ENCODE measurements at places on chromosomes 4 and X. TPM values are rescaled to one million over a fixed set of nuclear protein-coding genes. Genes with fewer than 3 reads are reported as not detected.
A peak's percentile ranks its signal among the peaks of the same experiment; 100 is the strongest.

Gene CXCL8
- 0.41 TPM for total RNA-seq

Gene PALLD
- 1.9 TPM for total RNA-seq

Gene XK
- total RNA-seq, result 0.18 TPM

Gene STPG2
- total RNA-seq, result 0.19 TPM

Gene XPNPEP2
- 0.84 TPM for total RNA-seq

Gene UNC5C
- not detected for total RNA-seq

Gene TRIML1
- total RNA-seq, result not detected

Gene ODAM
- total RNA-seq, result not detected

- DNase-seq, result no peak
Measured at GRCh38 chr4:7144374-7145290, 47.7 kb upstream of the SORCS2 start.

- DNase-seq, result no peak
Measured at GRCh38 chrX:108216919-108217571, 125.5 kb downstream of the ATG4A start.

- DNase-seq, result no peak
Measured at GRCh38 chr4:64157397-64157796, 251.9 kb downstream of the TECRL start.

DNA sequence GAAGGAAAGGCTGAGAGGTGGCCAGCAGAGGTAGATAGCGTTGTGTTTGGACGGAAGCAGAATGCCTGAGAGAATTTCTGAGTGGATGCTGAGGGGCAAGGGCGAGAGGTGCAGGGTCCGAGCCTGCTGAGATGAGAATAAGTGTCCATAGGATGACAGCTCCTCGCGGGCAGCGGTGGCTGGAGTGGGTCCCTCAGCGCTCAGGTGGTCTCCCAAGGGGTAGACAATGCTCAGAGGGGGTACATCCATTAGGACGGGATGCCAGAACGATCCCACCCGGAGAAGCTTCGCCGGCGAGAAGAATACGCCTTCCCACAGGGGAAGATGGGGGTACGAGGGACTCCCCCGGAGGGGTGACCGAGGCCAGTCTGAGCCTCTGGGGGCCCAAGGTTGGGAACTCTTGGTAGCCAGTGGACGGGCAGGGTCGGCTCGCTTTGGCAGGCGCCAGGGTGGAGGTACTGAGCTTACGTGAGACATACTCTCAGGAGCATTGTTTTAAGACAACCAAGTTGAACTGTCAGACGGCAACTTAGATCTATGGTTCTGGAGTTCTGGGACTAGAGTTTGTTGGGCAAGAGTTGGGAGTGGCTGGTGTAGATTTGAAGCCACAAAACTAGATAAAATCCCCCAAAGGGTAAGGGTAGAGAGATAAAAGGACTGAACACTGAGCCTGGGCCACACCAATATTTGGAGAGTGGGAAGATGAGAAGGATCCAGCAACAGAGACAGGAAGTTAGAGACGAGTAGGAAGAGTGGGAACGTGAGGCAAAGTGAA, 15.8 kb downstream of the BRCC3 start:
- no peak for DNase-seq

DNA sequence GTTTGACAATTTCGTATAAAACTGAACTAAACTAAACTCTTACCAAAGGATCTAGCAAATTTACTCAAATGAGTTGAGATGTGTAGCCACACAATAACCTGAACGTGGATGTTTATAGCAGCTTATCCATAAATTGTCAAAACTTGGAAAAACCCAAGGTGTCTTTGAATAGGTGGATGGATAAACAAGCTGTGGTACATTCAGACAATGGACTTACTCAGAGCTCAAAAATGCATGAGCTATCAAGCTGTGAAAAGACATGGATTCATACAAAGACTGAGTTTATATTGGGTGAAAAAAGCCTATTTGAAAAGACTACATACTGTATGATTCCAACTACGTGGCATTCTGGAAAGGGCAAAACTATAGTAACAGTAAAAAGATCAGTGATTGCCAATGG, 69.5 kb downstream of the LARP1B start:
- no peak for DNase-seq

- DNase-seq, result no peak
Measured at GRCh38 chrX:130262231-130262630, 6.5 kb downstream of the ZNF280C start.

DNA sequence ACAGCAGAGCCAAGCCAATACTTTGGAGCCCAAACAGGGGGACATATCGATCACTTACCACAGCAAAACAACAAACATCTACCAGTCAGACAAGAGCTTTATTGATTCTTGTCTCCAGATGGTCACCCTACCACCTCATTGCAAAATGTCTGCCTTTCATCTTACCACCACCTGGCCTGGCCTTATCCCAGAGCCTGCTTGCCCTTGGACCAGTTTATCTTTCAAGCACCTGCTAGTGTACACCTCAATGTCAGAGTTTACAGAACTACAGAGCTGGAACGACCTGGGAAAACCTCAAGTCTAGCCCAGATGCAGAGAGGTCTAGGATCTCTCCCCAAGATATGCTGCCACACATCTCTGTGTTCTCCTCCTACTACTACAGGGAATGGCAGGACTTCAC, 4.5 kb downstream of the BCAP31 start:
- DNase-seq, result no peak

DNA sequence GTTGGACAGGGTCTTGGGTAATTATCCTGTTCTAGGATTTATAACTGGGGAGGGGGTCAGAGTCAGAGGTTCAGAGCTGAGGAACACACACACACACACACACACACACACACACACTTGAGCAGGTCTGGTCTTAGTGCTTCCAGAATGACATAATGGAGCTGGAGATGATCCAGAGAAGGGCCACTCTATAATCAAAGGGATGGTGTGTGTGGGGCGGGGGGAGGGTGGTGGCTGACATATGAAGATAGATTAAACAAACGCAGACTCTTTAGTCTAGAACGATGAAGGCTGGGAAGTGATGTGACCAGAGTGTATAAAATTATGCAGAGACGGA, 434 bp upstream of the TMEM255A start:
- no peak for DNase-seq

- DNase-seq, result no peak
Measured at GRCh38 chr4:24858026-24858425, 54.8 kb downstream of the CCDC149 start.

DNA sequence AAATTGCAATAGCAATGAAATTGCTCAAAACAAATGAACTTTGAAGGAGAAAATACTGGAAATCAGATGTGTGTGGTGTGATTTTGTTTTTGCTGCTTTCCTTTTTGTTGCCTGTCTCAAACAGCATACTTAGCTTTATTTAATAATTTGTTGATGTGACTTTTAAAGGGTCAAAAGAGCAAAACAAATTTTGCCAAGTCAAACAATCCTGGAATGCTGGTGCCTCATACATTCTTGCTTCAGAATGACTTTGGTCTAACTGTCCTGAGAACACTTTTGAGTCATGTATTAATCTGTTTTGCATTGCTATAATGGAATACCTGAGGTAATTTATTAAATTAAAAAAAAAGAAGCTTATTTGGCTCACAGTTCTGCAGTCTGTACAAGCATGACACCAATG, 3.4 kb downstream of the PF4V1 start:
- no peak for DNase-seq

DNA sequence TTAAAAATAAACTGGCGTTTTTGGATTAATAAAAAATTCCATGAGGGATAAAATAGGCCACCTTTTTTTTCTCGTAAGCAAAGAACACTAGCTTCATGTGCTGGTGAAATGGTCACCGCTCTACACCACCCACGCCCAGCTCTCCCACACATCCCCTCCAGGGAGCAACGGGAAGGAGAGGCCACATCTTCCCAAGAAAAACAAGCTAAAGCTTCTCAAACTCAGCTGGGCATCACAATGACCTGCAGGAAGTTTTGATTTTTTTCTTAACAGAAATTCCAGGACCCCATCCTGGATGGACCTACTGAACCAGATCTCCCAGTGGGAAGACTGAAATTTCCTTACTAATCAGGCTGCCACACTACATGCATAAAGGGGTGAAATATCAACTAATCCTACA, 9.8 kb downstream of the TSPAN5 start:
- DNase-seq, result no peak

DNA sequence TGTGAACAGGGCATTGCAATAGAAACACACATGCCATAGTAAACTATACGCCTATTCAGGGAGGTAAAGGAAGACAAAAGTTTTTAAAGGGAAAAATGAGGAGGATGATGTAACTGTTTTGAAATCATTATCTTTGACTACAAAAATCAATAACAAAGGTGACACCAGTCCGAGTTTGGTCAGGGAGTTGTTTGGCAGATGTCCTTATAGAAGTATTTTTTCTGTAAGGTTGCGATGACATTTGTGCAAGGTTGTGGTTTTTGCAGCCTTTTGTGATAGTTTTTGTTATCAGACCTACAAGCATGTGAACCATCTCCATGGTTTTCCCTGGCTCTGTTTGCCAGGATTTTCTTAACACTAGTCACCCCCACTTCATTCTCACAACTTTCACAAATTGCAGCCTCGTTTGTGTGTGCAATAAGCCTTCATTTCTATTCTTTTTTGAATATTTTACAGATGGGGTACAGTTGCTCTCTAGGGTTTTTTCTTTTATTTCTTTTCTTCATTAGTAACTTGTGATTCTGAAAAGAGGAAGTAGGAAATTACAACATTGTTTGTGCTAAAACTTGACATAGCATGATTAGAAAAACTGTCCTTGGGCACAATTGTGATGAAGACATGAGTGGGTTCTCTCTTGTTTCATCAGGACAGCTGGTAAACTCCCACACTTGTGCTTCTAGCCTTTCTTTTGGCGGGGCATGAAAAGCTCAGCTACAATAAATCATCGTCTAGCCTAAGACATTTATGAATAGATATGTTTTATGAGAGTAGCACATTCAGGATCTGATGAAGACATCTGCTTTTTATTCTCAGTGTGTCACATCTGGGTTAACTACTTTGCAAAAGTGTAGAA, 60.2 kb upstream of the PNPLA4 start:
- DNase-seq, result no peak

DNA sequence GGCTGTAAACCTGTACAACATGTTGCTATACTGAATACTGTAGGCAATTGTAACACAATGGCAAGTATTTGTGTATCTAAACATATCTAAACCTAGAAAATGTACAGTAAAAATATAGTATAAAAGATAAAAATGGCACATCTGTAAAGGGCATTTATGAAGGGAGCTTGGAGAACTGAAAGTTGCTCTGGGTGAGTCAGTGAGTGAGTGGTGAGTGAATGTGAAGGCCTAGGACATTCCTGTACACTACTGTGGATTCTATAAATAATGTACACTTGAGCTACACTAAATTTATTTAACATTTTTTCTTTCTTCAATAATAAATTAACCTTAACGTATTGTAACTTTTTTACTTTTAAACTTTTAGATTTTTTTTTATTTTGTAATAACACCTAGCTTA, 5.0 kb upstream of the SHROOM4 start:
- DNase-seq, result no peak

DNA sequence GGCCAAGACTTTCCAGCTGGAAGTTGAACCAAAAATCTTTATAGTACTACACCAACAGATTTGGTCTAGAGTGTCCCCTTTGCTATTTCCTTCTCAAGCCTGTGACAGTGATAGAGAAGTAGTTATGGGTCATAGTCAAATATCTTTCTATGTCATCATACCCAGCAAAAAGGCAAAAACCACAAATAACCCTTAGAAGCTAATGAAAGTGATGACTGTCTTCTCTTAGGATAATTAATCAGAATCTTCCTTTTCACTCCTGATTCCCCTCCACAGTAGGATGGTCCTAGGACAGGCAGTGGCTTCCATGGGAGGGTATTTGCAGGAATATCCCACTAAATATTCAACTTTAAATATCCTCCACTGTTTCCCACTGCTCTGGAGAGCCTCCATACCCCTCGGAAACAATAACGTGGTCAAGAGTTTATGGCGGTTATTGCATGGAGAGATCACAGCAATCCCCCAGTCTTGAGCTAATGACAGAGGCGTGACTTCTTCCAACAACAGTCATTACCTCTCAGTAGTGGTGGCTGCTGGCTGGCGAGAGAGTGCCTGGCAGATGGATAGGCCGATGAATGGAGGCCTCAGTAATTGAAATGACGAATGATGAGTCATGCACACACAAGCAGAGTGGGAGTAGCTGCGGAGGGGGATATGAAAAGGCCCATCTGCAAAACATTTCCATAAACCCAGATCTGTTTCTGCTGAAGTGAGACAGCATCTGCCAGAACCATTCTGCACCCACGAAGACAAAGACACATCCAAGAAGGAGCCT, 154.9 kb downstream of the STK32B start:
- no peak for DNase-seq

DNA sequence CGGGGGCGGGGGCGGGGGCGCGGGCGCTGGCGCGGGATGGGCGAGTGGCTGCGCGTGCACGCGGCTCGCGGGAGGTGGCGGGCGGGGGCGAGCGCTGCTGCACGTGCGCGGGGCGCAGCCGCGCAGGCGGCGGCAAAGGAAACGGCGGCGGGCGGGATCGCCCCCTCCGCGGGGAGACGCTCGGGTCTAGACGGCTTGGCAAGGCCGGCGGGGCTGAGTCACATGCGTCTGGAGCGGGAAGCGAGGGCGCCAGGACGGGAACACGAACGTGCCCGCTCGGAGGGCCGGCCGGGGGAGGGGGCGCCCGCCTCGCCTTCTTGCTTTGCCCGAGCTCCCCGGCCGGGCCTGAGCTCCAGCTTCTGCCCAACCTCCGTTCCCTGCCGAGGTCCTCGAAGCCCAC, 4.3 kb upstream of the HAUS7 start:
- DNase-seq, result peak; percentile 47

GRCh38 chr4:76305971-76306881, at the start of gene STBD1:
TSS of gene STBD1 (plus strand) at chr4:76306733. CDS start at chr4:76306770, 37 bp downstream.
- peak; percentile 8 for DNase-seq

GRCh38 chrX:118423558-118423957, 72.1 kb upstream of the DOCK11 start:
- no peak for DNase-seq

DNA sequence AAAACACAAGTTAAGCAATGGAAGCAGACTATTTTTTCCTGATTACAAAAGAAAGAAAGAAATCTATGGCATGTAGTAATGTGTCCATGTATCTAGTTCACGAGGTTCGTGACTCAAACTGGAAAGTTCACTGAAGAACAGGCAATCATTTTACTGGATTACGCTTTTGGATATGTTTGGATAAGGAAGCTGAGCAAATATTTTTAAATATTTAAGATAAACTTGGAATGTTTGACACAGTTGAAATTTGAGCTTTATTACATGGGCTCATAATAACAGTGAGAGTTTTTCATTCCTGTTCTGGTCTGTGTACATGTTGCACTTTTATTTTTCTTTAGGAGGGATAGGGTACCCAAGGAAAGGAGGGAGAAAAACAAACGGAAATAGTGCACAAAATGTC, 244.2 kb upstream of the GK2 start:
- no peak for DNase-seq

DNA sequence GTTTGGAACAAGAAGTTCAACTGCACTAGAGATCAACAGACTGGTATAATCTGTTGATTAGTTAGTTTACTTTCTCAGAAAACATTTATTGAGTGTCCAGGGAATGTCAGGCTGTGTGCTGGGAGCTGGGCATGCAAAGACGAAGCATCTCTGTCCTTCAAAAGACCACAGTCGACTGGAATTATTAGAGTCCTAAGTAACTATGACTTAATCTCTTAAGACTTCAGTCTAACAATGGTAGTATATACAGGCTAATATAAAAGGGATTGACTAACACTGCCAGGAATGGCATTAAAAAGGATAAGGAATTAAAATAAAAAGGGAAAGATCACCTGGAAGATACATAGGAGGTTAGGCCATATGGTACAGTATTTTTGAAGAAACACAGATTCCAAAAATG, 128.7 kb downstream of the WDFY3 start:
- no peak for DNase-seq

Data from T-cell (primary cell).